Fibroblast of lung (primary cell): ENCODE measurements at places on chromosomes 13 and 19. TPM values are rescaled to one million over a fixed set of nuclear protein-coding genes. Genes with fewer than 3 reads are reported as not detected.

DNA sequence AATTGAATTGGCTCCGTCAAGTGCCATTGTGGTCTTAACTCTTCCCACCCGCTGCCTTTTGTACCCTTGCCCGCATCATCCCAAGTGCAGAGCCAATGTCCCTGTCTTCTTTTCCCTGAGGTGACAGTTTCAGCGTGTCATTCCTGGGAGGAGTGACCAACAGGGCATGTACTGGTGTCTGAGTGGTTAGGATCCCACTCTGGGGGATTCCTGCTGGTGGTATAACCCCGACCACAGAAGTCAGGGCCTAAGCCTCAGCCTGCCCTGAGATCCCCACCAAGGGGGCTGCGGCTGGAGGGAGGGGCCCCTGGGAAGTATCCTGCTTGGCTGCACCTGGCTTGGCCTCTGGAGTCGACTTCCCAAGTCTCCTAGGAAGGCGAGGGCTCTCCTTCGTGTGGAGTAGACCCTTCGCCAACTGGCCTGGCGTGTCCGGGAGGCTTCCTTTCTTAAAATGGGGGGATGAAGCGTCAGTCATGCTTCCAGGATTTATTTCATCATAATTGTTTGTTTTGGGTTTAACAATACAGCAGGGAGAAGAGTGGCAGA is 40.6 kb downstream of the NFIX start:
- peaks cover 53% of the 10 kb centered on the region for H3K4me1 ChIP-seq
- no peaks in the 10 kb centered on the region for H3K27me3 ChIP-seq
- H3K36me3 ChIP-seq = peaks cover 8% of the 10 kb centered on the region

DNA sequence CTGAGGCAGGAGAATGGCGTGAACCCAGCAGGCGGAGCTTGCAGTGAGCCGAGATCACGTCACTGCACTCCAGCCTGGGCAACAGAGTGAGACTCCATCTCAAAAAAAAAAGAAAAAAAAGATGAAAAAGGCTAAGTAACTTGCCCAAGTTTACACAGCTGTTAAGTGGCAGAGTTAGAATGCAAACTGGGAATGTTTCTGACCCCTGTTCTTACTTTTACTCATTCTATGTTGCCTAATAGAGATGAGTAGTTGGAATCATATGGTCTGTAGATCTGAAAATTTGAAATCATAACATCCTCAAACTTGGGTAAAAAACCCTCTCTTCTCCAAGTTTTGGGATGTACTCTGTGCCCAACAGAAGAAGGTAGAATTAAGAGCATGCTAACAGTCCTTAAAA is 235.8 kb upstream of the RFC3 start:
- no peaks in the 10 kb centered on the region for H3K36me3 ChIP-seq
- no peaks in the 10 kb centered on the region for H3K27me3 ChIP-seq
- no peak overlapping the region for H3K27ac ChIP-seq
- no peak overlapping the region for H3K4me3 ChIP-seq

DNA sequence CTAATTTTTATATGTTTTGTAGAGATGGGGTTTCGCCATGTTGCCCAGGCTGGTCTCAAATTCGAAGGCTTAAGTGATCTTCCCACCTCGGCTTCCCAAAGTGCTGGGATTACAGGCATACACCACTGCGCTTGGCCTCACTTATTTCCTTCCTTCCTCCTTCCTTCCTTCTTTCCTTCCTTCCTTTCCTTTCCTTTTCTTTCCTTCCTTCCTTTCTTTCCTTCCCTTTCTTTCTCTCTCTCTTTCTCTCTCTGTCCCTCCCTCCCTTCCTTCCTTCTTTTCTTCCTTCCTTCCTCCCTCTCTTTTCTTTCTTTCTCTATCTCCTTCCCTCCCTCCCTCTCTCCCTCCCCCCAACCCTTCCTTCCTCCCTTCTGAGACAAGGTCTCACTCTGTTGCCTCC is 36.8 kb downstream of the TRPM4 start:
- H3K36me3 ChIP-seq = no peaks in the 10 kb centered on the region
- H3K4me3 ChIP-seq = no peak overlapping the region
- no peaks in the 10 kb centered on the region for H3K4me1 ChIP-seq

GRCh38 chr19:28359431-28360414 is 853.2 kb downstream of the UQCRFS1 start:
- no peaks in the 10 kb centered on the region for H3K27me3 ChIP-seq
- no peak overlapping the region for H3K4me3 ChIP-seq
- no peaks in the 10 kb centered on the region for H3K36me3 ChIP-seq
- H3K4me1 ChIP-seq = no peaks in the 10 kb centered on the region

DNA sequence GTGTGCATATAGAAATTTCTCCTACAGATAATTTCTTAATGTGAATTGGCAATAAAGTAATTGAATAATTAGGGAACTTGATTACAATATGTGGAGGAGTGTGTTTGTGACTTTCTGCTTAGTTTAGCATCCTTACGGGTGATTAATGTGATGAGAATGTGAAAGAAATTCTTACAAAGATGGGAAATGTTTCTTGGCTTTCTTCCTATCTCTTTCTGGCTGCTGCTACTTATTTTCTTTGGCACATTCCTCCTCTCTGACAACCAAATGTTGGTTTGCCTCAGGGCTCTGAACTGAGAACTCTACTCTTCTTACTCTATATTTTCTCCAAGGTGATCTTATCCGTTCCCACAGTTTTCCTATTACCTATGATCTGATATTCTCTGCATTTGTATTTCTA is 300.1 kb downstream of the TBC1D4 start:
- no peak overlapping the region for H3K27ac ChIP-seq
- no peaks in the 10 kb centered on the region for H3K27me3 ChIP-seq
- peak; percentile 93 for DNase-seq
- no peak overlapping the region for H3K4me3 ChIP-seq
- H3K36me3 ChIP-seq = no peaks in the 10 kb centered on the region
- H3K4me1 ChIP-seq = peaks cover 6% of the 10 kb centered on the region

GRCh38 chr19:45955905-45956608 is 17.6 kb downstream of the NOVA2 start:
- no peaks in the 10 kb centered on the region for H3K4me1 ChIP-seq
- no peak overlapping the region for H3K27ac ChIP-seq
- H3K27me3 ChIP-seq = peaks cover 12% of the 10 kb centered on the region
- H3K36me3 ChIP-seq = no peaks in the 10 kb centered on the region

- H3K27me3 ChIP-seq = no peaks in the 10 kb centered on the region
- no peak overlapping the region for H3K27ac ChIP-seq
- no peak overlapping the region for H3K4me3 ChIP-seq
- DNase-seq = no peak
- H3K36me3 ChIP-seq = no peaks in the 10 kb centered on the region
These were observed 18.3 kb downstream of the NPHS1 start for GRCh38 chr19:35833972-35834371.

GRCh38 chr13:43298816-43299215 is 275.4 kb downstream of the DNAJC15 start:
- no peaks in the 10 kb centered on the region for H3K27me3 ChIP-seq
- H3K36me3 ChIP-seq = no peaks in the 10 kb centered on the region
- H3K27ac ChIP-seq = no peak overlapping the region
- no peak for DNase-seq
- H3K4me3 ChIP-seq = no peak overlapping the region

MBD3L5 gene
- polyA plus RNA-seq = not detected in 2 replicates
